Uterine smooth muscle cell (primary cell): ENCODE measurements at places on chromosomes 16 and 17. TPM values are rescaled to one million over a fixed set of nuclear protein-coding genes. Genes with fewer than 3 reads are reported as not detected.

Gene MYH2
- total RNA-seq: under 0.01 and 0.12 TPM in 2 replicates

Gene GALR2
- total RNA-seq: not detected in 2 replicates

Gene PIRT
- not detected in 2 replicates for total RNA-seq

Gene GAS2L2
- total RNA-seq: under 0.01 TPM in 1 of 2 replicates, not detected in the other
